NCI-H1694 treated with DMSO at 0.1 percent for 48 hours (cell line): ENCODE measurements at places on chromosomes 6 and 20.
A peak's percentile ranks its signal among the peaks of the same experiment; 100 is the strongest.

- no peak for DNase-seq
These were observed 7.7 kb downstream of the LSM14B start for GRCh38 chr20:62129731-62130531.

DNA sequence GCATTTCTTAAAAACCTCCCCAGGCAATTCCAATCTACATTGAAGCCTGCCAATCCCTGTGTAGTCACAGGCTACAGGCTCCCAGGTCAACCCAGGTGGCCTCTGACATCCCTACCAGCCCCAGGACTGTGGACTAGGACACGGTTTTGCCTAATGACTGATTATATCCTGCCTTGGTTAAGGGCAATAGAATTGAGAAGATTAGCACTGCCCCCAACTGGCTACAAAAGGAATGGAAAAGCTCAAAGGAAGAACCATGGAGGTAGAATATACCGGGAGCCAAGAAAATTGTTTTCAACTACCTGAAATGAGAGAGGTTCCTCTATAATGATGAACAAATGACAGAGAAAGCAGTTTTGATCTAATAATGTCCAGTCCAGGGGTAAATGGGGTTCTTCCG, 421.1 kb upstream of the AGPAT4 start:
- peak; percentile 2 for DNase-seq

DNA sequence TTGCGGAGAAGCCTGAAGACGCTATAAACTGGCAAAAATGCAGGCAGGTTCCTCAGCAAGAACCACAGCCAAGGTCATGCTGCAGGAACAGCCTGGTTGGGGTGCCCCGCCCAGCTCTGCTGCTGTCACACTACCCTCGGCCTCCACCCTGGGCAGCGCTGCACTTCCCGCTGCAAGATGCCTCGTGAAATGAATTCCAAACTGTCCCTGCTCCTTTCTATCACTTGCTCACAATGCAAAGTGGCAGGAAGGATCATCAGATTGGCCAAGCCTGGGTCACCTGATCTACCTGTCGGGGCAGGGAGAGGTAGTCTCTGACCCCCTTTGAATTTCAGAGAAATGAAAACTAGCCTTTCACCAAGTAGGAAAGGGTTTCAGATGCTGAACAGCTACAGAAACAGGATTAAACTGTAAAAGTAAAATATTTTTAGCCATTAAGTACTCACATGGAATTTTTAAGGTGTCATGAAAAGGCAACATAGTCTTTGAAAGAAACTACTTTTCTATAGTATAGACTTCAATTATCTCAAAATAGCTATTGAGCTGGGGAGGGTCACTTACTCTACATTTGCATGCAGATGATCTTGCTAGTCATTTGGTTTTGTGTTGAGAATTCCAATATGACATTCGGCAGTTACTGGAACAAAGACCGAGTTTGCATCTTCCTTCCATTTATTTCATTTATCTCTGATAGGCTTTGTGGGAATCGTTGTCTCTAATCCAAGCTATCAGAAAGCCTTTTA, 236.4 kb upstream of the ASCC3 start:
- DNase-seq, result no peak

DNA sequence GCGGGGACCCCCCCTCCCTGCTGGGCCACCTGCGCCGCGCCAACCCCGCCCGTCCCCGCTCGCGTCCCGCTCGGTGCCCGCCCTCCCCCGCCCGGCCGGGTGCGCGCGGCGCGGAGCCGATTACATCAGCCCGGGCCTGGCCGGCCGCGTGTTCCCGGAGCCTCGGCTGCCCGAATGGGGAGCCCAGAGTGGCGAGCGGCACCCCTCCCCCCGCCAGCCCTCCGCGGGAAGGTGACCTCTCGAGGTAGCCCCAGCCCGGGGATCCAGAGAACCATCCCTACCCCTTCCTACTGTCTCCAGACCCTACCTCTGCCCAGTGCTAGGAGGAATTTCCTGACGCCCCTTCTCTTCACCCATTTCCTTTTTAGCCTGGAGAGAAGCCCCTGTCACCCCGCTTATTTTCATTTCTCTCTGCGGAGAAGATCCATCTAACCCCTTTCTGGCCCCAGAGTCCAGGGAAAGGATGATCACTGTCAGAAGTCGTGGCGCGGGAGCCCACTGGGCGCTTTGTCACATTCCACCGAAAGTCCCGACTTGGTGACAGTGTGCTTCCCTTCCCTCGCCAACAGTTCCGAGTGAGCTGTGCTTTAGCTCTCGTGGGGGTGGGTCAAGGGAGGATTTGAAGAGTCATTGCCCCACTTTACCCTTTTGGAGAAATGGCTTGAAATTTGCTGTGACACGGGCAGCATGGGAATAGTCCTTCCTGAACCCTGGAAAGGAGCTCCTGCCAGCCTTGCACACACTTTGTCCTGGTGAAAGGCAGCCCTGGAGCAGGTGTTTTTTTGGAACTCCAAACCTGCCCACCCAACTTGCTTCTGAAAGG, 2.1 kb downstream of the VEGFA start:
- no peak for DNase-seq

DNA sequence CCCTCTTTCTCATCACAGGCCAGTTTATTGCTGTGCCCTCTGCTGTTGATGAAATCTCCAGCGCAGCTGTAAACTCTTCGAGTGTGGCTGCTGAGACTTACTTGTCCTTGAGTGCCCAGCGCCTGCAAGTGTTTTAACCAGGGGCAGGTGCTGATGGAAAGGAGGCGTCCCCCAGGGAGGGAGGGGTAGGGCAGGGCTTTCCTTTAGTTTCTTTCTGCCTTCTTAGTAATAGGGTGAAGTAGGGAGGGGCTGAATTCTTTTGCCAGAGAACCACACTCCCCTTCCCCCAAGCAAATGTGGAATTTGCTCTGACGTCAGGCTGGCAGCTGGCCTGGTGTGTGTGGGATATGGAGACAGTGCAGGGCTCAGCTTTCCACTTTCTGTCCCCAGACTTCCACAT, 61.2 kb downstream of the IGF2R start:
- DNase-seq, result no peak

GRCh38 chr6:90415178-90415577, 118.5 kb upstream of the BACH2 start:
- DNase-seq, result no peak

GRCh38 chr6:137976430-137976829, 109.4 kb downstream of the TNFAIP3 start:
- no peak for DNase-seq

DNA sequence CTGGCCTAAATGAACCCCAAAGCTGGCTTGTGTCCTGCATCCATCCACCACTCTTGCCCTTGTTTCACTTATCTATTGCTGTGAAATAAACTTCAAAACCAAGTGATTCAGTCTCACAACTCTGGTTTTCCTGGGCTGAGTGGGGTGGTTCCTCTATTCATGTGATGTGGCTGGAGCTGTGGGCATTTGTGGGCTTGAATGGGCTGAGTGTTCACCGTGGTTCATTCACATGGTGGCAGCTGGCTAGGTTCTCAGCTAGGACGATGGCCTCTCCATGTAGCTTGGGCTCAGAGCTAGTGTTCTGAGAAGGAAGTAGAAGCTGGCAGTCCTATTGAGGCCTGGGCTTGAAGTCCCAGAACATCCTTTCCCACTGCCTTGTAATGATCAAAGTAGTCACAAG, 30.4 kb downstream of the FKBP1A start:
- DNase-seq, result no peak

DNA sequence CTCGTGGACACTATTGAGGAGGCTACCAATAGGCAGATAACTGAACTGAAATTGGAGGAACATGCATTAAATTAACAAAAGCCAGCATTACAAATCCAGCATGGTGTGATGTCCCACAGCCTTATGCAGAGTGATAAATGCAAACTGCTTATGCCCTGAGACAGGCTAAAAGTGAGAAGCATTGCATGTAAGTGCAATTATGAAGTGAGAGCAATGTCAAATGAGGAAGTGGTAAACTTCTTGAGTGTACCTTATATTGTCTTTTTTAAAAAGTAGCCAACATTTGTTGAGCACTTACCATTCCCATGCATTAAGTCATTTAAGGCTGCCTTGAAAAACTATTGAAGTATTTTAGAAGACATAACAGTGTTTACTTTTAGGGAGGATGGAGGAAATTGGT, 212.2 kb downstream of the TBC1D7 start:
- no peak for DNase-seq

GRCh38 chr6:78850621-78851020, 16.7 kb upstream of the IRAK1BP1 start:
- DNase-seq, result no peak

DNA sequence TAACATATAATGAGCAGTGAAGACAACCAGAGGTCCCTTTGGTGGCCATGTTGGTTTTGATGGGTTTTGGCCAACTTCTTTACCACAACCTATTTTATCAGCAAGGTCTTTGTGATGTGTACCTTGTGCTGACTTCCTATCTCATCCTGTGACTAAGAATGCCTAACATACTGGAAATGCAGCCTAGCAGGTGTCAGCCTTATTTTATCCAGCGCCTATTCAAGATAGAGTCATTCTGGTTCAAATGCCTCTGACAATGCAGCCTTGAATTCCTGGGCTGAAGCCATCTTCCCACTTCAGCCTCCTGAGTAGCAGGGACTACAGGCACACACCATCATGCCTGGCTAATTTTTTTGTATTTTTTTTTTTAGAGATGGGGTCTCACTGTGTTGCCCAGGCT, 7.8 kb upstream of the TRIM38 start:
- DNase-seq, result no peak
